ENCODE measurements at places on chromosomes 3 and 15.
A peak's percentile ranks its signal among the peaks of the same experiment; 100 is the strongest.

DNA sequence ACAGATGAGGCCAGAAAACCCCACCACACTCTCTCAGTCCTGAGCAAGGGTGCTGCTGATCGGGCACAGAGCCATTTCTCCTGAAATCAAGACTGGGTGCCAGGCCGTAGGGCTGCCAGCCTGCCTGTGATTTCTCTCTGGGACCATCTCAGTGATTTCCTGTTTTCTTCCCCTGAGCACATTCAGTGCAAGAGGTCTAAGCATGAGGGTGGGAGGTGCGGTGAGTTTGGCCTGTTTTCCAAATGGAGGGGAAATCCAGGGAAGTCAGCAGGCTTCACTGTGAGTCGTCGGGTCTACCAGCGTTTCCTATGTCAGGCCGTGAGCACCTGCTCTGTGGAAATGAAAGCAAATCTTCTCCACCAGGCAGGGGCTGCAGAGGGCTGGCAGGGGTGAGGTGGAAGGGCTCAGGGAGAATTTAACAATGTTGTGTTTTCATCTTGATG is 82.3 kb downstream of the ST6GAL1 start:
- no peak for DNase-seq

DNA sequence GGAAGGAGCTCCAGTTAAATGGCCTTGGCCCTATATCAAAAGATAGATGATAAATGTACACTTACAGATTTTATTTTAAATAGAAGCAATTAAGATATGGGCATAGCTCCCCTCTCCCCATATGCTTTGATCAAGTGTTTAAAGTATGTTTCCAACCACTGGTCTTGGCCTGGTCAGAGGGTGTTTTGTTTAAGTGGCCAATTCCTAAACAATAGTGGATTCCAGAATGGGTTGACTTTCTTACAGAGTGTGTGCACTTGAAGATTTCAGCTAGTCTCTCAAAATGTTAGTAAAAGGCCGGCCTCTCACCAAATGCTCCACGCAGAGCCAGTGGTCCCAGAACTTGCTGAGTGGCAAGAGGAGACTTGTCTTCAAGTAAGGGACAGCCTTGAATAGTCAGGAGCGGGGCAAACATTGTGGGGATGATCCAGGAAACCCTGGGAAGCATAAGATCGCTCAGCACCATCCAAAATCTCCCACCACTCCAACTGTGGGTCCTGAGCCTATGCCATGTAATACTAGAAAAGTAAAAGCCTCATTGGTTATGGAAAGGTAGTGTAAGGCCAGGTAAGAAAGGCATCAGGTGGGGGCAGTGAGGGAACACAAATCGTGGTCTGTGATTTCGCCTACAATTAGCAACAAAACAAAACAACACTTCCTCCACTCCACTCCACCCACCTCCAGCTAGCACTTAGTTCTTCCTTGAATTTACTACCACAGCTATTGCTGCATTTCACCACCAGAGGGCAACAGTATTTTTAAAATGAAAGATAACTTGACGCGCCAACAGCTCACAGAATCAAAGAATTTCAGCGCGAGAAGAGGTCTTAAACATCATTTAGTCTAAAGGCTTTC is 4.8 kb downstream of the RARRES1 start:
- DNase-seq, result peak; percentile 81

DNA sequence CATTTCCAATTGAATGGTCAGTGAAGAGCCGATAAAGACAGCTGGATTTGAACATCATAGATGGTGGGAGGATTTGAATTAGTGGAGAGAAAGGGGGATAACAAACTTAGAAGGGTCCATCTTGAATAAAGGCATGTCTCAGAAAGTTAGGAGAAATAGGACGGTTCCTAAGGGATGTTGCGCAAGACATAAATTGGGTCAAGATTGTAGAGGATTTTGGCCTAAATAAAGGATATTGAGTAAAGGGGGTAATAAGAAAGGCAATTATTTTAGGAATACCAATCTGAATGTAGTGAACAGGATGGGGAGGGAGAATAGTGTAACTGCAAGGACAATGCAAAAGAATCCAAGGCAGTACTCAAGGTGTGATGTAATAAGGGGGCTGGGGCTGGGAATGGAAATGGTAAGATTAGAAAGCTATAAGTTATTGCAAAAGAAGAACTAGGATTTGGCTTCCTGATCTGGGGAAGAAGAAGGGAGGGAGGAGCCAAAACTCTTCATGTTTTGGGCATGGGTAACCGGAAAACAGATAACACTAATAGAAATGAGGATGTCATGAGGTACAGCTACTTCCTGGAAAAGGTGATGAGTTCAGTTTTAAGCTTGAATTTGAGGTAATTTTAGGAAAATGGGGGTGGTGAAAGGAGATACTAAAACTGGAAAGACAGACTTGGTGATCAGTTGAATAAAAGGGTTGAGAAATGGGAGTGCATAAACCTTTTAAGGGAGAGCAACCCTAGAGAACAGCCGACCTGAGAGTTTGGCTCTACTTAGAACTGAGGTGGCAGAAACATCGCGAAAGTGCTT is 17.3 kb upstream of the TRPC1 start:
- DNase-seq, result no peak

DNA sequence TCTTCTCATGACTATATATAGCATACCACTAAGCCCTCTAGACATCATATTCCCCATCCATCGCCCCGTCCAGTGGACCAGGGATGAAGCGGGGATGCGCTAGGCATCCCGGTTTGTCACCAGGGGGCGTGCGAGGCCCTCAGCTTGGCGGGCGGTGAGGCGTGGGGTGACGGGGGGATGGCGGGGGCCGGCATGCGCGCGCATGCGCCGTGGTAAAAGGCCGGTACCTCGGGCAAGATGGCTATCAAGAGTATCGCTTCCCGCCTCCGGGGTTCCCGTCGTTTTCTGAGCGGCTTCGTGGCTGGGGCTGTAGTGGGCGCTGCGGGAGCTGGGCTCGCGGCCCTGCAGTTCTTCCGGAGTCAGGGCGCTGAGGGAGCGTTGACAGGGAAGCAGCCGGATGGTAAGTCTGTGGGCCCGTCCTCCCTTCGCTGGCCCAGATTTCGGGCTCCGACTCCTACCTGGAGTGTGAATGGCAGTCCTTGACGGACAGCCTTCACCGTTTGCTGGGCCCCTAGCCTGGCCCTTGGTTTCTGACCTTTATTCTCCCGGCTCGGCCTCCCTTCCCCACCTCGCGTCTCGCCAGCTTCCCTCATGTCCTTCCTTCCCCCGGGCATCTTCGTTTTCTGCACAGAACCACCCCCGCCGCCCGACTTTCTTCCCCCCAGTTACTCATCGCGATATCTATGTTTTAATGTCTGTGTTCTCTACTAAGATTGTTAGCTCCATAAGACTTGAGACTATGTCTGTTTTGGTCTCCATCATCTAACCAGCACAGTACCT is at the start of gene EXOG:
Gene EXOG (plus strand): TSS at position 210 of the 780 bp plus-strand sequence. CDS start 28 bp downstream, at position 238.
- peak; percentile 96 for DNase-seq

DNA sequence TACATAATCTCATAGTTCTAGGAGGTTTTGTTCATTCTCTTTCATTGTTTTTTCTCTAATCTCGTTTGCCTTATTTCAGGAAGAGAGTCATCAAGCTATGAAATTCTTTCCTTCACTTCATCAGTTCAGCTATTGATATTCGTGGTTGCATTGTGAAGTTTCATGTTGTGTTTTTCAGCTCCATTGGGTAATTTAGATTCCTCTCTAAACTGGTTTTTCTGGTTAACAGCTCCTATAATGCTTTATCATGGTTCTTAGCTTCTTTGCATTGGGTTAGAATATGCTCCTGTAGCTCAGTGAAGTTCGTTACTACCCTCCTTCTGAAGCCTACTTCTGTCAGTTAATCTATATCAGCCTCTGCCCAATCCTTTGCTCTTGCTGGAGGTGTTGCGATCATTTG is 69.4 kb upstream of the CD96 start:
- no peak for DNase-seq

DNA sequence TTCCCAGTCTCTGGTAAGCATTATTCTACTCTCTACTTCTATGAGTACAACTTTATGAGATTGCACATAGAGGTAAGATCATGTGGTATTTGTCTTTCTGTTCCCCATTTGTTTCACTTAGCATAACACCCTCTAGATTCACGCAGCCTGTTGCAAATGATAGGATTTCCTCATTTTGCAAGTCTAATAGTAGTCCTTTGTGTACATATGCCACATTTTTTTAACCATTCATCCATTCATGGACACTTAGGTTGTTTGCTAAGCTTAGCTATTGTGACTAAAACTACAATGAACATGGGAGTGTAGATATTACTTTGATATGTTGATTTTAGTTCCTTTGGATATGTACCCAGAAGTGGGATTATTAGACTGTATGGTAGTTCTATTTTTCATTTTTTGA is 717.9 kb upstream of the ALCAM start:
- DNase-seq, result no peak

GRCh38 chr3:115659253-115660220 is 36.2 kb downstream of the GAP43 start:
- DNase-seq, result no peak

DNA sequence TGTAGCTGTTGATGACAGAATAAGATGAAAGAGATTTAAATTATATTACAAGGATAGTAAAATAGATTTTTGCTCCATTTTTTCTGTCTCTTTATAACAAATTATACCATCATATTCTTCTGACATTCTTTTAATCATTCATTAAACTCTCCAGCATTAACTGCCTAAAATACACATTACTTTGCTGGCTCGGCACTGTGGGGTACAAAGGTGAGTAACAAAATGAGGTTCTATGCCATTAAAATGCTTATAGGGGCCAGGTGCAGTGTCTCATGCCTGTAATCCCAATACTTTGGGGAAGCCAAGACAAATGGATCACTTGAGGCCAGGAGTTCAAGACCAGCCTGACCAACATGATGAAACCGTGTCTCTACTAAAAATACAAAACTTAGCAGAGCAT is 81.5 kb downstream of the ULK4 start:
- DNase-seq, result no peak

DNA sequence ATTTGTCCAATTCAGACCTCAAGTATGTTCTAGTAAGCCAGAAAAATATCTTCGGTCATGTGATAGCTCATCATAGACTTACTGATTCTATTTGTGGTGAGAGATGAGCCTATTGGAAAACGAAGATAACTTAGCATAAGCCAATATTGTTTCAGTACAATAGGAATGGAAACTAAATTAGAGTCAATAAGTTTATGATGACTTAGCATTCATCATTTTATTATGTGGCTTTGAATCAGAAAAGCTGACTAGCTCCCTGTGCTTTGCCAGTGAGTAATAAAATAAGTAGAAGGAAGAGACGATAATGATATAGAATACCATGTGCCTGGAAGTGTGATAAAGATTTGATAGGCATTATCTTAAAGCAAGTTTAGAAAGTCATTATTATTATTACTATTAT is 605.6 kb downstream of the AGBL1 start:
- no peak for DNase-seq

- no peak for DNase-seq
Observed at GRCh38 chr15:42119446-42119760, 25.0 kb upstream of the PLA2G4D start.

GRCh38 chr3:171753665-171754408 is 56.4 kb downstream of the PLD1 start:
- no peak for DNase-seq

DNA sequence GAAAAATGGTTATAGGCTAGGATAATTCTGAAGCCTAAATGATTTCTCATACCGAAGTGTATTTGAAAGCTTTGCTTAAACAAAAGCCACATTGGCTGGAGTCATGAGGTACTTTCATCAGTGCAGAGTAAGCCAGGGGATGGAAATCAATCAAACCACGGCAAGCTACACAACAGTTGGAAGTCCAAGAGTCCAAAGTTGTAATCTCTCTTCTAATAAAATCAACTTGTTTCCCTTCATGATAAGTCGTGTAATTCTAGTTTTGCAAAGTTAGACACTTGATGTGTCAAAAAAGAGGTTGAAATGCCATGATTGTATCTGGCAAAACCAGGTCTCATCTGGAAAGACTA is 250.5 kb upstream of the VEPH1 start:
- no peak for DNase-seq

- DNase-seq, result no peak
Observed at GRCh38 chr3:126294211-126294808, 62.9 kb downstream of the KLF15 start.

DNA sequence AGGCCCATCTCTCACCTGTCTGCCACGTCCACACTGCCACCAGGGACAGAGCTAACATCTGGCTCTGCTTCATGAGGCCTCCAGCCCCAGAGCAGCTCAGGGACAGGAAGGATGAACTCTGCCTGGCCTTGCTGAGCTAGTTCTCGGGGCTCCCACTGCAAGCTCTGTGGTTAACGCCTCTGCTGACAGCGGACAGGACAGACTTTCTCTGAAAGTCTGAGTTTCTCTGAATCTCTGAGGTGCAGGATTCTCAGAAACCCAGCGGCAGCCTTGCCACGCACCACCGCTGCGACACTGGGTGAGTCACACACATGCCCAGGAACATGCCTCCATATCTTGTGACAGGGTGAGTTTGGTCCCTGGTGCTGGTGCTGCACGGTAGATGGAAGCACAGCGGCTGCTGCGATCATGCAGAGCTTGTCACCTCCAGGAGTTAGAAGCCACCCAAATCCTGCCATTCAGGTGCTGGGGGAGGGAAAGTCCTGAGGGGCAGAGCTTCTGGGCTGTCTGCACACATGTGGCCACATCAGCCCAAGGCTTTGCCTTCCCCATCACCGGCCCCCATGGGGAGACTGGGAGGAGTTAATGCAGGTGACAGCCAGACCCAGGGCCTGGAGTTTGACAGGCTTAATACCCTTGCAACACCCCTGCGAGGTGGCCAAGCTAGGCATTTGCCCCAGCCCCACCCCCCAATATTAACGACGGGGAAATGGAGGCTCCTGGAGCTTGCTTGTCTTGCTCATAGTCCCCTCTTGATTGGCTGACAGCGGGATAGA is 267.0 kb downstream of the PLCL2 start:
- DNase-seq, result peak; percentile 85

GRCh38 chr3:177435301-177435700 is 238.0 kb upstream of the TBL1XR1 start:
- no peak for DNase-seq

GRCh38 chr3:43243590-43244587 is 42.5 kb upstream of the SNRK start:
- DNase-seq, result no peak

DNA sequence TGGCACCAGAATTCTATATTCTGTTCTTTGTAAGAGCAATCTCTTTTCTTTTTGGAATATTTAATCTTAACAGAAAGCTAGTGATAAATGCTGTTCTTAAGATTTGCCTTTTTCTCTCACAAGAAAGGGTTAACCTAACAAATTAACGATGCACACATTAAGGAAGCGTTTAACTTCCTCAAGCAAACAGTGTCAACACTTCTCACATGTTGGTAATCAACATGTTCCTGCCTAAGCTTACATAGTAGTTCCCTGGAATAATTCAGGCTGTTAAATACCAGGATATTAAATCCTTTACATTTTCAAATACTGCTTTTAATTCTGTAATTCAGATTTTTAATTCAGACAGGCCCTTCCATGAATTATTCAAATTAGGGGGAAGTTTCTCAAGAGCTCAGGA is 67.4 kb upstream of the RPL35A start:
- DNase-seq, result no peak

GRCh38 chr3:43185274-43185982 is 79.5 kb upstream of the POMGNT2 start:
- DNase-seq, result no peak

DNA sequence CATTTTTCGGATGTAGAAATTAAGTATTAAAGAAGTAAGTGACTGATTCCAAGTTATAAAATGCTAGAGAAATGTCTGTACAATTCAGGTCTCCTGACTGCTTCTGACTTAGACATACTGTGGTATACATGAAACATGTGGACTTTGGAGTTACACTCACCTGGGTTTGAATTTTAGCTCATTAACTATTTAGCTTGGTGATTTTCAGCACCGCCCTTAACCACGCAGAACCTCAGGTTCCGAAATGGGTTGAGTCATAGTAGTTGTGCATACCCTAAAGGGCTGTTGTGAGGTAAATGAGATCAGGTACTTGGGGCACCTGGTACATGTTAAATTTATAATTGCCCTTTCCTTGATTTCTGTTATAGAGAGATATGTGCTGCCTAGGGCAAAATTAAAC is 32.9 kb upstream of the UTS2B start:
- DNase-seq, result no peak

Data from adrenal gland (tissue), 19 donors.